ENCODE measurements at places on chromosomes 7 and 10. TPM values are rescaled to one million over a fixed set of nuclear protein-coding genes. Genes with fewer than 3 reads are reported as not detected.

GRCh38 chr10:129369566-129369965 is 97.5 kb upstream of the MGMT start:
- H3K27me3 ChIP-seq, result peaks cover 16% of the 10 kb centered on the region
- no peaks in the 10 kb centered on the region for H3K4me1 ChIP-seq
- no peak overlapping the region for H3K4me3 ChIP-seq
- H3K27ac ChIP-seq, result no peak overlapping the region
- no peak for DNase-seq

GRCh38 chr10:84348860-84349259 is 20.5 kb downstream of the CCSER2 start:
- DNase-seq, result no peak
- H3K4me1 ChIP-seq, result peaks cover 51% of the 10 kb centered on the region
- peaks cover 20% of the 10 kb centered on the region for H3K36me3 ChIP-seq
- no peak overlapping the region for H3K4me3 ChIP-seq
- H3K27me3 ChIP-seq, result no peaks in the 10 kb centered on the region
- H3K27ac ChIP-seq, result no peak overlapping the region

DNA sequence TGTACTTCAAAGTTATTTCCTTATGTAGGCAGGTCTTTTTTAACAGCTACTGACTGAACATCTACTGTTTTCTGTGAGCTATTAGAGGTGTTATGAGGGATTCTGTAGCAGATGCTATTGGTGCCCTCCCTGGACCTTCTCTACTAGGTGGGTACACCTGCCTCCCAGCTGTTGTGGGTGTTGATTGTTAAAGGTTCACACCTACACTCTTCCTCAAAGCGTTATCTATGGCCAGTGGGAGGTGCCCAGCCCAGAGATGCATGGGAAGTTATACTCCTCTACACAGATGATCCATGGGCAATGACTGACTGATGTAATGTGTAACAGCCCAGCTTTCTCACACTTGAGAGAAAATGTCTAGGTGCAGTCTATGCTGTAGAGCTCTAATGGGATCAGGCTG is 127.7 kb downstream of the PRKG1 start:
- H3K36me3 ChIP-seq, result no peaks in the 10 kb centered on the region
- no peaks in the 10 kb centered on the region for H3K4me1 ChIP-seq
- H3K27me3 ChIP-seq, result no peaks in the 10 kb centered on the region
- H3K27ac ChIP-seq, result no peak overlapping the region

DNA sequence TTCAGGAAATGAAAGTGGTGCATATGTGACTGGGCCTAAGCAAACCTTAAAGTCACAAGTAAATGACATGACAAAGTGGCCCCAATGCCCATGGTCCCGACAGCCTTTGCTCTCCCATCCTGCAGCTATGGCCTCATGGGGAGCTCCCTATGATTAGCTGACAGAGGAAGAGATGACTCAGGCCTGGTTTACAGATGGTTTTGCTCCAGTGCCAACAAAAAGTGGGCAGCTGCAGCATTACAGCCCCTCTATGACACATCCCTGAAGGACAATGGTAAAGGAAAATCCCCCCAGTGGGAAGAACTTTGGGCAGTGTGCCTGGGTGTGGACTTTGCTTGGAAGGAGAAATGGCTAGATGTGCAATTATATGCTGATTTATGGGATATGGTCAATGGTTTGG is 105.1 kb upstream of the ADCY1 start:
- DNase-seq, result no peak
- H3K27me3 ChIP-seq, result peaks cover 13% of the 10 kb centered on the region
- no peaks in the 10 kb centered on the region for H3K4me1 ChIP-seq
- no peaks in the 10 kb centered on the region for H3K36me3 ChIP-seq

GRCh38 chr7:77313085-77313484 is 103.1 kb downstream of the GSAP start:
- H3K27me3 ChIP-seq, result no peaks in the 10 kb centered on the region
- H3K27ac ChIP-seq, result no peak overlapping the region
- DNase-seq, result no peak
- H3K4me3 ChIP-seq, result no peak overlapping the region

Gene KMT2C
- 52.8 TPM for total RNA-seq
